ENCODE measurements at places on chromosomes 1 and 21. TPM values are rescaled to one million over a fixed set of nuclear protein-coding genes. Genes with fewer than 3 reads are reported as not detected.

KIF26B gene
- 1.3 TPM for total RNA-seq

GRCh38 chr21:44699502-44700001 is 2.6 kb downstream of the KRTAP10-12 start:
- no peak overlapping the region for H3K27ac ChIP-seq
- no peaks in the 10 kb centered on the region for H3K4me1 ChIP-seq
- H3K4me3 ChIP-seq = no peak overlapping the region
- peaks cover 15% of the 10 kb centered on the region for H3K27me3 ChIP-seq
- no peak for DNase-seq

DNA sequence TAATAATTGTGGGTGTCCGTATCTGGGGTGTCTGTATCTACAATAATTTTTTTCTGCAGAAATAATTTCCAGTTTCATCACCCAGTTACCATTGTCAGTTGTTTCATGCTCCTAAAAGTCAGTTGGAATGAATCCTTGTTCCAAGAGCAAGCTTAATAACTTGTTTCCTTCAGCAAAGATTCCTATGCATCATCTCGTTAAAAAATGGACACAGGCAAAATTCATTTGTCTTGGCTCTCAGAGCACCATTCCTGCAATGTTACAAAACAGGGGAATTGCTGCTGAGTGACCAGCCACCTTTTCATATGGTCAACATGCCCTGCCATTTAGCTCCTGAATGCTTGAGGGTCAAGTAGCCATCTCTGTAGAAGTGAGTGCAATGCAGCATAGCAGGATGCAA is 393.4 kb downstream of the KCNT2 start:
- H3K36me3 ChIP-seq = no peaks in the 10 kb centered on the region
- H3K4me3 ChIP-seq = no peak overlapping the region
- no peaks in the 10 kb centered on the region for H3K4me1 ChIP-seq
- no peak for DNase-seq
- no peaks in the 10 kb centered on the region for H3K27me3 ChIP-seq

EDARADD gene
- total RNA-seq = 2.4 TPM

DNA sequence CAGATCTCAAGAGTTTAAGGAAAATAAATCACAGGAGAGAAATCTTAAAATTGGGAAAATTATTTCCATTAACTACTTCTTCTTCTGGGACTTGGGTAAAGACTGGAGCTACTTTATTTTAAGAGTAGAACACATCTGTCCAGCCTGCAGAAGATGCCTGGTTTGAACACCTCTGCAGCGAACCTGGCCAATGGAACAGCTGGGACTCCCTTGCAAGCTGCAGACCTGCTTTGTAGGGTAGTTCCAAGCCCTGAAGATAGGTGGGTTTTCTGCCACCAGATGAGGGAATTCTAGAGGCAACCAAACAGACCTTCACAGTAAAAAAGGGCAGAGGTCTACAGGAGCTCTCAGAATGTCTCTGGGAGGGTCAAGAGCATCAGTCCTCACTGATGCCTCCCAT is 86.5 kb upstream of the CACNA1E start:
- H3K36me3 ChIP-seq = no peaks in the 10 kb centered on the region
- H3K27me3 ChIP-seq = no peaks in the 10 kb centered on the region
- no peak overlapping the region for H3K27ac ChIP-seq
- no peak overlapping the region for H3K4me3 ChIP-seq
- no peaks in the 10 kb centered on the region for H3K4me1 ChIP-seq

- H3K27me3 ChIP-seq = no peaks in the 10 kb centered on the region
- DNase-seq = no peak
These were observed 216.1 kb upstream of the EDN2 start for GRCh38 chr1:41700581-41700980.

GRCh38 chr21:32380940-32381339 is 11.9 kb downstream of the URB1 start:
- no peak overlapping the region for H3K4me3 ChIP-seq
- H3K36me3 ChIP-seq = peaks cover 90% of the 10 kb centered on the region
- H3K27me3 ChIP-seq = no peaks in the 10 kb centered on the region
- no peak for DNase-seq

PCBP3 gene
- 2.6 TPM for total RNA-seq

GRCh38 chr1:46594063-46594462 is 10.0 kb downstream of the MKNK1 start:
- H3K4me1 ChIP-seq = peaks cover 11% of the 10 kb centered on the region
- no peak for DNase-seq
- no peak overlapping the region for H3K4me3 ChIP-seq
- H3K27me3 ChIP-seq = no peaks in the 10 kb centered on the region
- peaks cover 56% of the 10 kb centered on the region for H3K36me3 ChIP-seq

GRCh38 chr1:43558346-43558841 is 27.7 kb downstream of the PTPRF start:
- H3K4me3 ChIP-seq = no peak overlapping the region
- no peak for DNase-seq
- H3K36me3 ChIP-seq = no peaks in the 10 kb centered on the region
- H3K27ac ChIP-seq = no peak overlapping the region
- H3K4me1 ChIP-seq = no peaks in the 10 kb centered on the region

- H3K4me1 ChIP-seq = no peaks in the 10 kb centered on the region
- DNase-seq = peak; percentile 62
- H3K27me3 ChIP-seq = no peaks in the 10 kb centered on the region
- H3K4me3 ChIP-seq = no peak overlapping the region
- peak overlapping the region; percentile 69 for H3K27ac ChIP-seq
These were observed 304.9 kb downstream of the HHAT start for GRCh38 chr1:210633636-210634035.

PAPPA2 gene
- 0.09 TPM for total RNA-seq

MASP2 gene
- not detected for total RNA-seq

ERICH3 gene
- not detected for total RNA-seq

DNA sequence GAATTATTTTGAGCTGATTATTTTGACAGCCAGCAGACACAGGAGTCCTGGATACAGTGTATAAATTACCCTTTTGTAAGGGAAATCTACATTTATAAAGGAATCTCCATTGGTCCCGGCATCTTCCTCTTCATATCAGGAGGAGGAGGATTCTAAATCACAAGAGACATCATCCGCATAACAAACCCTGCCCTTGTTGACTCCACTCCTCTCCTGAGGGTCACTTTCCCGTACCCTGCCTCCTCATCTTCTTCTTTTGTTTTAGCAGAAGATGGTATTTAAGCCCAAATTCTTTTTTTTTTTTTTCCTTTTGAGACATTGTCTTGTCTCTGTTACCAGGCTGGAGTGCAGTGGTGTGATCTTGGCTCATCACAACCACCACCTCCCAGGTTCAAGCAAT is 14.6 kb upstream of the PKNOX1 start:
- H3K27me3 ChIP-seq = no peaks in the 10 kb centered on the region
- H3K4me1 ChIP-seq = no peaks in the 10 kb centered on the region
- no peak overlapping the region for H3K27ac ChIP-seq
- no peaks in the 10 kb centered on the region for H3K36me3 ChIP-seq
- H3K4me3 ChIP-seq = no peak overlapping the region

RXFP4 gene
- total RNA-seq = not detected

DNA sequence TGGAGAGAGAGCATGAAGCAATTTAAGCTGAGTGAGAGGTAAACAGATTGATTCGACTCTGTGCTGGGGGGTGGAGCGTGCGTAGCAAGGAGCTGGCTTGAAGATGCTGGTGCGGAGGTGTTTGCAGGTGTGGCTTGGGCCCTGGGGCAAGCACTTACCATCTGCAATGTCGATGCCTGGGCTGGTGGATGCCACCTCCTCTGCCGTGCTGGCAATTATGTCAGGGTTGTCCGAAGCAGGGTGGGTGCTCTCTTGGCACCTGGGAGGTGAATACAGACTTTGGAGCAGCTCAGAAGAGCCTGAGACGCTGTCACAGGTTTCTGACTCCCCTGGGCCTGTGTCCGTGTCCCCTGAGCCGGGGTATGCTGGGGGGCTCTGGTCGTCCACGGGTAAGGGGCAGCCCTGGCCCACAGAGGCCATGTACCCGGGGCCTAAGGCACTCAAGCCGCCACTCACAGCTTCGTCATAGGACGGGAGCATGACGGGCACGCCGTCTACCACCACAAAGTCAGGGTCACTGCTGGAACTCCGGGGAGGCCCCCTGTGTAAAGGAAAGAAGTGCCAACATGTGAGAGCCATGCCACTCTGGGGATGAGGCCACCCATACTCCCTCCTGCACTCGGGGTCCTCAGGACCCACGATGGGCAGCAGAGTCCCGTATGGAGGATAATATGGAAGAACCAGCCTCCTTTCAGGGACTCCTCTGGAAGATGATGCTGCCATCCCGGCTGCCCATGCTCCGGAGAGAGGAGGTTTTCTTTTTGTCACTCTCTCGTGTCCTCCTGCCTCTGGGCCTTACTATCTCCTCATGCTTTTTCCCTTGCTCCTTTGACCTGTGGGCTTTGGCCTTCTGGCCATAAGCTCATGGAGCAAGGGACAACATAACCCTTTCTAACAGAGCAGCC is 80.3 kb upstream of the TLR5 start:
- H3K27me3 ChIP-seq = no peaks in the 10 kb centered on the region
- no peak for DNase-seq
- no peaks in the 10 kb centered on the region for H3K4me1 ChIP-seq

DNA sequence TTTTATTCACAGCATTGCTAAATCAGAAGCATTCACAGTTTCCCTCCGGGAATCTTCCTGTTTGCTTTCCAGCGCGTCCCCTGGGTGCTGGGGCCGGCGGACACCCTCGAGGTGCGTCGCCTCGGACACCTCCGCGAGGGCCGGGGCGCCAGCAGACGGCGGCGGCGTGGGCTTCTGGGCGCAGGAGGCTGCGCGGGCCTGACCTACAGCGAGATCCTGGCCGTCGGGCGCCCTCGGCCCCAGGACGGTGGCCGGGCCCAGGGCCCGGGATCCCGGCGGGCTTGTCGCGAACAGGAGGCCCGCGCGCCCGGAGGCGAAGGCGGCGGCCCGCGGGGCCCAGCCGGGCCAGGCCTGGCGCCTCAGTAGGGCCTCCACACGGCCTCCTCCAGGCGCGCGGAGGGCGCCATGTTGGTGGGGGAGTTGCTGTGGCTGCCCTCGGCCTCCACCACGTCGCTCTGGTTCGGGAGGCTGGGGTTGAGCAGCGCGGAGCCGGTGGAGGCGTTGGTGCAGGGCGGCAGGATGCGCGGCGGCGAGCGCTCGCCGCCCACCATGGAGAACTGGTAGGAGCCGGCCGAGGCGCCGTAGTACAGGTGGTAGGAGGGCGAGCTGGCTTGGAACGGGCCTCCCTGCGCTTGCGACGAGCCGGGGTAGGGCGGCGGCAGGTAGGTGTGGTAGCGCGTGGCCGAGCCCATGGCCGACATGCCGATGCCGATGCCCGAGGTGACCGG is 123.1 kb downstream of the CLIC6 start:
- no peak overlapping the region for H3K4me3 ChIP-seq
- H3K4me1 ChIP-seq = peaks cover 11% of the 10 kb centered on the region
- H3K27ac ChIP-seq = no peak overlapping the region
- peaks cover 3% of the 10 kb centered on the region for H3K36me3 ChIP-seq

GRCh38 chr1:150981177-150981804 is 801 bp upstream of the ANXA9 start:
- no peaks in the 10 kb centered on the region for H3K36me3 ChIP-seq
- no peak for DNase-seq
- no peak overlapping the region for H3K4me3 ChIP-seq
- no peaks in the 10 kb centered on the region for H3K27me3 ChIP-seq
- no peak overlapping the region for H3K27ac ChIP-seq

DNA sequence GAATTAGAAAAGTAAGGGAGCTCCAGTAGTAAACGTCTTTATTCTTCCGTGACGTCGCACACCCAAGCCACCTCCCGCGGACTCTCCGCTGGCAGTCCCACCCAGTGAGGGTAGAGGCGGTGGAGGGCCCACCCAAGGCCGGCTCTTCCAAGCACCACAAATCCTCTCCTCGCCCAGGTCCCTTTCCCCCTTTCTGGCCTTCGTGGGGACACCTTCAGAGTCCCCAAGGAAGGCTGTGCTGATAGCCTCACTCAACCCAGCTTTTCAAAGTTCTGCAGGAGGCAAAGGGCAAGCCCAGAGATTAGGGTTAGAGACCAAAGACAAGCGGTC is 349 bp upstream of the GPN2 start:
- peaks cover 24% of the 10 kb centered on the region for H3K36me3 ChIP-seq
- peaks cover 35% of the 10 kb centered on the region for H3K4me1 ChIP-seq
- DNase-seq = no peak
- peak overlapping the region; percentile 81 for H3K4me3 ChIP-seq

GRCh38 chr1:218344814-218345672 is at the start of gene TGFB2:
Gene TGFB2, plus strand, starts transcription at chr1:218345336. Its CDS starts 1,366 bp downstream, at chr1:218346702.
- H3K27me3 ChIP-seq = no peaks in the 10 kb centered on the region
- H3K4me1 ChIP-seq = peaks cover 35% of the 10 kb centered on the region

All from heart left ventricle (tissue), 16 donors.